CD4-positive, alpha-beta T cell treated with Interleukin-21 for 1 hour (primary cell): ENCODE measurements at places on chromosomes 1 and 21.

DNA sequence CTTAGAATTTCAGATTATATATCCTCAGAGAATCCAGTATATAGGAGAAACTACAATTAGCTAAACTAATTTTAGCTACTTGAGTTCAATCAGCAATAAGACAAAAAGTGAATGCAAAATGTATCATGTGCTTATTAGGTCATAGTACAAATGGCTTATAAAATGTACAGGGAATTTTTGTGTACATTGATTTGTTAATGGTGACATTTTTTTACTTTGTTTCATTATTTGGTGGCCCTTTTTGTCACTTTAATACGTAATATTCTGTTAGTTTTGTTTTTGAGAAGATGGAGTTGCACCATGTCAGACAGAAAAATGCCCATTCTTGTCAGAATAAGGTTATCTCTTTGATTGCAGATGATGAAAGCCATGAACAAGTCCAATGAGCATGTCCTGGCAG is 33.6 kb downstream of the CC2D1B start:
- DNase-seq: no peak

DNA sequence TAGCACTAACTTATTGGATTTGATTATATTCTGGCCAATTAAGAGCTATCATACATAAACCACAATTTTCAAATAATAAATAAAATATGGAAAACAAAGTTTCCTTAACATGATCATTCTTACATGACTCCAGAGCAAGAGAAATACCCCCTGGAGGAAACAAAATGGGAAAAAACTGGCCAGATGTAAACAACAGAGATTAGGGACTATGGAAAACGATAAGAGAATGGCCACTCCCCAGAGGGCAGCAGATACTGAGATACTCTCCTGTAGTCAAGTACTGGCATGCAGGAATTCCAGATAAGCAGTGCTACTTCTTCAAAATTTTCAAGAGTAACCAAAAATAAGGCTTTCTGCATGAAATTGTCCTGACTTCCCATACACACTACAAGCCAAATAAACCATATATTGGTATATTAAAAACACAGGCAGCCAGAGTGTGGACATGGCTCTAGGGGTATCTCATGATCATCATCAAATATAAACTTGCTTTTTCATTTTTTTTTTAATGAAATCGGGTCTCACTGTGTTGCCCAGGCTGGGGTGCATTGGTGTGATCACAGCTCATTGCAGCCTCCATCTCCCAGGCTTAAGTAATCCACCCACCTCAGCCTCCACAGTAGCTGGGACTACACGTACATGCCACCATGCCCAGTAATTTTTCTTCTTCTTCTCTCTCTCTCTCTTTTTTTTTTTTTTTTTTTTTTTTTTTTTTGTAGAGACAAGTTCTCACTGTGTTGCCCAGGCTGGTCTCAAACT is 118.5 kb downstream of the EIF4G3 start:
- DNase-seq: no peak

- DNase-seq: no peak
Observed at GRCh38 chr1:156926175-156926574, 5.7 kb downstream of the LRRC71 start.

- no peak for DNase-seq
Observed at GRCh38 chr1:81466961-81467360, 333.8 kb upstream of the ADGRL2 start.

DNA sequence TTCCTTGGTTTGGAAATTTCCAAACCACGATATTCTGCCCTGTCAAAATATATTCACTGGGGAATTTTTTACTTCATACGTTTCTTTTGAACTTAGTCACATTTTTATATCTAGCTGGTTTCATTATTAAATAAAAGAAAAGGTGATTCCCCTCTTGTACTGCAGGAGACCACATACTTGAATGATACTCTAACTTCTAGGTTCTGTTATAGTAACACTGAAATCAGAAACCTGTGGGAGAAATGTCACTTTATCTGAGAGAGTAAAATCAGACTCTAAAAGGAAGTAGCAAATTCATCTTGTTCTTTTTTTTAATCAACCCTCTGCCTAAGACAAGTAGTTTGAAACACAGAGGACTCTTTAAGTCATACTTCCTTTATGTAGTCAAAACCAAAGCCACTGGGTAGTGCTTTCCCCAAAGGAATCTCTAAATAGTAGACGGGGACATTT is 34.4 kb downstream of the MRPL39 start:
- peak; percentile 64 for DNase-seq

DNA sequence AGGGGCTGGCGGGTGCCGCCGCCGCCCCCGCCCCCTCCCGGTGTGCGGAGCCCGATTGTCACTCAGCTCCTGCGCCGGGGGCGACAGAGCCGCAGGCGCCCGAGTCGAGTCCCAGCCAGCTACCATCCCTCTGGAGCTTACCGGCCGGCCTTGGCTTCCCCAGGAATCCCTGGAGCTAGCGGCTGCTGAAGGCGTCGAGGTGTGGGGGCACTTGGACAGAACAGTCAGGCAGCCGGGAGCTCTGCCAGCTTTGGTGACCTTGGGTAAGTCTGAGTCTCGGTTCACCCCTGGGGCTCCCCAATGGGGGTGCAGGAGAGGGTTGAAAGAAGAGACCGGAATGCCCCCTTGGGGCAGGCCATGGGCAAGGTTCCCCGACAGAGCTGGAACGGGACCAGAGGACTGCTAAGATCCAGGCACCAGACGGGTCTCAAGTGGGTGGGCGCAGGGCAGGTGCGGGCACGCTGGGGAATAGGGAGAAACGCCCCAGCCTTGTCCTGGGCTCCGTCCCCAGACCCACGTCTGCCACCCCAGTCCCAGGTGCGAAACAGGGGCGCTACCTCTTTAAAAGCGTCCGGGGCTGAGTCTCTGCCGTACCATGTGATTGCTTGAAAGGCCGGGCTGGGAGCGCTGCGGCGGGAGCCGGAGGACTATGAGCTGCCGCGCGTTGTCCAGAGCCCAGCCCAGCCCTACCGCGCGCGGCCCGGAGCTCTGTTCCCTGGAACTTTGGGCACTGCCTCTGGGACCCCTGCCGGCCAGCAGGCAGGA is at the start of gene ADORA1:
TSS of gene ADORA1 (plus strand) at position 61 of the 765 bp plus-strand sequence. CDS start 1,116 bp downstream, outside the sequence.
- DNase-seq: no peak

DNA sequence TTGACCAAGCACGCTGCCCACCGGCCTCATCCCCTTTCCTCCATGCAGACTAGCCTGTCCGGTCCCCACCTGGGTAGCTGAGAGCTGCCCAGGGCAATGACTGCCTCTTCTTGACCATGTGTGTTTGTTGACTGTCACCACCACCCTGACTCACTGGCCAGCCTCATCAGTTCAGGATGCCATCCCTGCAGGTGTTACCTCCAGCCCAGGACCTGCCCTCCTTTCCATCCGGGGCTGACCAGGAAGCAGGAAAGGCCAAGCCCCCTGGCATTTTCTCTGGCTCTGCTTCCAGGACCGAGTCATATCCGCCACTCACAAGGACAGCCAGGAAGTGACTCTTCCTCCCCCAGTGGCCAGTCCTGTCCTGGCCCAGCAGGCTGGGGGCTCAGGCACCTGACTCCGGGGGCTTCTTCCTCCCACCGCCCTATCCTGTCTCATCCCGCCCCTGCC is 17.1 kb downstream of the EPHA2 start:
- DNase-seq: no peak

- DNase-seq: no peak
Observed at GRCh38 chr1:176884286-176884685, 280.2 kb downstream of the ASTN1 start.

DNA sequence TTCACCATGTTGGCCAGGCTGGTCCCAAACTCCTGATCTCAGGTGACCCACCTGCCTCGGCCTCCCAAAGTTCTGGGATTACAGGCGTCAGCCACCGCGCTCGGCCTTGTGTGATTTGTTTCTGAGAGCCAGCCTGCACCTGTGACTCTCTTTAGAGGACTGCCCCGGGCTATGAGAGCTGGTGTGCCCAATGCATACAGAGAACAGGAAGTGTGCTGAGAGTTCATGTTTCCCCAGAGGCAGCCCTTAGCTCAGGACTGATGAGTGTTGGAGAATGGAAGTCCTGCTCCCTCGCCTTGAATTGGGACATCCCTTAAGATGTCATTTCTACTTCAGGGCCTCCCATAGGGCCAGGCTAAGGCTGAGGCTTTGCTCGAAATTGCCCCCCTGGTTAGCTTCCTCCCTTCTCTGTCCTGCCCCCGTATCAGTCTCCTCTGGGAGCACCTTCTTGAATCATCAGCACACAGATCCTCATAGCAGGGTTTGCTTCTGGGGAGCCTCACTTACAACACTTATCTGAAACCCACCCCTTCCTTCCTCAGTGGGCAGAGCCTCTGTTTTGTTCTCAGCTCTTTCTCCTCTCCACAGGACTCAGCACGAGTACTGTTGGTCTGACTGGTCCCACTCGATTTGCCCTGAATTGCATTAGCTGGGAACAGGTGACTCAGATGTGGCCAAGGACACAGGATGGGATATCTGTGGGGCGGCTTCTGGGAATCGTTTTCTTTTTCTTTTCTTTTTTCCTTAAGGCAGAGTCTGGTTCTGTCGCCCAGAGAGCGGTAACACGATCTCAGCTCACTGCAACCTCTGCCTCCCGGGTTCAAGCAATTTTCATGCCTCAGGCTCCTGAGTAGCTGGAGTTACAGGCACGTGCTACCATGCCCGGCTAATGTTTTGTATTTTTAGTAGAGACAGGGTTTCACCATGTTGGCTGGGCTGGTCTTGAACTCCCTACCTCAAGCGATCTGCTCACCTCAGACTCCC is 80.1 kb downstream of the UBIAD1 start:
- no peak for DNase-seq

DNA sequence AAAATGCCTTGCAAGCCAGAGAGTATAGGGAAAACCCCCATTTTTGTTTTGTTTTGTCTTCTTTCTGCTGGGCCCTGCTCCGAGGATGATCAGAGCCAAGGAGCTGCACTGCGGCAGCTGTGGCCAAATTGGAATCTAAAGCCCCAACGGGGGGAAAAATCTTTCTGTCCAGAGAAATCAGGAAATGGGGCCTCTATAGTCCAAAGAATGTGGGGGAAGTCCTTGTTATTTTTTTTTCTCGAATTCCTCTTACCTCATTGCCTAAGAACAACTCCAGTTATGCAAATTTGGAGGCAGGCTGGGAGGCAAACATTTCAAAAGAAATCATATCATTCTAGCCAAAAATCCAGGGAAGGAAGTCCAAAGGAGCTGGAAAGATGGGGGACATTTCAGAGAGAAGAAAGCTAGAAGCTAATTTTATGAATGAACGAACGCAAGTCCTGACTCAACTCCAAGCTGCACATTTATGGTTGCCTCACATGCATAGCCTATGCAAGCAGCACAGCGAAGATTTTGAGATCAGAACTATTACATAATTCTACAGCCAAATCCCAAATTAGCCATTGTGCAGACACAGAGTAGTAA is 263.2 kb downstream of the KCTD3 start:
- no peak for DNase-seq

DNA sequence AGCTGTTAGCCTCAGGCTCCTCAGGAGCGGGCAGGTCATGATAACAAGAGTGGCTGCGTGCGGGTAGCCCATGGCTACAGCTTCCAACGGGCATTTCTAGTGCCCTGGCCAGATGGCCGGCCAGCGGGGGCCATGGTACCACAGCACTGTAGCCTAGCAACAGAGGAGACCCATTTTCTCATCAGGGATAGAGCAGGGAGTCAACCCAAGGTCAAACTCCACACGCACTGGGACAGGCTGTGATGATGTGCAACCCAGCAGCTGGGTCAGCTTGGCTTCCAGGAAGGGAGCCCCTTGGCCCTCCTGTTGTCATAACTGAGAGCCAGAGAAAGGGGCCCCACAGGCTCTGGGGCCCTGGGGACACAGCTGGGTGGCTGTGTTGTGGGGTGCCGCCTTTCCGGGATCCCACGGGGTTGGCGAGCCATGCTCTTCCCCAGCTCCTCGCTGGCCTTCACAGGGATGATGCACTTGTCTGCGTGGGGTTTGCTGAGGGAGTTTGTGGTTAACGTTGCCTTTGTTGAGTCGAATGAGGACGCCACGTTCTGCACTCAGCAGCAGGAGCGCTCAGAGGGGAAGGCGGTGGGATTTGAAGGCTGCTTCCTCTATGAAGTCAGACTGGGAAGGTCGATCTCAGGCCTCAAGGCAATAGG is 46.3 kb downstream of the COL18A1 start:
- DNase-seq: no peak

GRCh38 chr1:40078512-40079333 is 18.3 kb downstream of the PPT1 start:
- peak; percentile 70 for DNase-seq

- no peak for DNase-seq
Observed at GRCh38 chr1:189206617-189207016, 1271.0 kb downstream of the BRINP3 start.

DNA sequence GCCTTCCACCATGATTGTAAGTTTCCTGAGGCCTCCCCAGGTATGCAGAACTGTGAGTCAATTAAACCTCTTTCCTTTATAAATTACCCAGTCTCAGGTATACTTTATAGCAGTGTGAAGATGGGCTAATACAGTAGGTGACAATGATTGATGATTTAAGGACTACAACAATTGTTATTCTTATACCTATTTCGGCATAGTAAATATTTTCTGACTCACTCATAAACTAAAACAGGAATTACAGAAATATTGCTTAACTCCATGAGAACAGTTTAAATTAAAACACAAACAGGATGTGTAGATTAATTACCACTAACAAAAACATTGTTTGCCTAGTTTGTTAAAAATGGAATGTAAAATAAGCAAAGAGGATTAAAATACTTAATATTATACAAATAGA is 839.9 kb downstream of the LTN1 start:
- DNase-seq: no peak

DNA sequence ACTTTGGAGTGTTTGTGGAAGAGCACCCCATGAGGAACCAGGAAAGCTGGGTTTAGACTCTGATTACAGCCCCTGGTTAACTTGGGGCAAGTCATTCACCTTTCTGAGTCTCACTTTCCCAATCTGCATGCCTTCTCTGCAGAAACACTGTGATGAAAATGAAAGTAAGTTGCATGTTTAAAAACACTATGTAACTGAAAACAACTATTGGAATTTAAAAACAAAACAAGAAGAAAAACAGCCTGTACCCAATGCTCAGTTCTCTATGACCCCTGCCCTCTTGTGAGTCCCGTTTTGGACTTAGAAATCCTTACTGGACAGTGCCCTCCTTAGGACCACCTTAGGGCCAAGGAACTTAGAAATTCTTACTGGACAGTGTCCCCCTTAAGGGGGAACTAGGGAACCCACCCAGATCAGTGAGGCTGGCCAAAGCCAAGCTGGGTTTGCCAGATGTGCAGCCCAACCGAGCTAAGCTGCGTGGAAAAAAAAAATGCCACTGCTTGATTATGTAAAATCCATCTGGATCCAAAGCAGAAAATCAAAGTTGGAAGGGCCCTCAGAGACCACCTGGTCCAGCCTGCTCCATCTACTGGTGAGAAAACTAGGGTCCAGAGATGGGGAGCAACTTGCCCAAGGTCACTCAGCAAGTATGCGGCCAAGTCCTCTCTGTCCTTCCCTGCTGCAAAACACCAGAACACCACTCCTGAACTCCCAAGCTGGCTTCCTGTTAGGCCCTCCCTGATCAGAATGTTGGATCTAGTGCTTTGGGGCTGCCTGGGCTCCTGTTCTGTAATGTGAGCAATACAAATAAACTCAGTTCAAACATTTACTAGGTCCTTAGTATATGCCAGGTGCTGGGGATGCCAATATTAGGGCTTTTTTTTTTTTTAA is 77.7 kb downstream of the MRPL37 start:
- no peak for DNase-seq

- peak; percentile 9 for DNase-seq
Observed at GRCh38 chr21:39184050-39184980, 1.1 kb upstream of the PSMG1 start.
